ENCODE measurements at places on chromosomes 16 and 17.

- no peaks in the 10 kb centered on the region for H3K4me1 ChIP-seq
- H3K4me3 ChIP-seq, result no peak overlapping the region
- H3K27me3 ChIP-seq, result peaks cover 2% of the 10 kb centered on the region
- no peak overlapping the region for H3K27ac ChIP-seq
- no peaks in the 10 kb centered on the region for H3K36me3 ChIP-seq
These were observed 32.4 kb downstream of the CCL4 start for GRCh38 chr17:36136036-36136435.

- H3K27me3 ChIP-seq, result peaks cover 3% of the 10 kb centered on the region
- H3K4me3 ChIP-seq, result no peak overlapping the region
- no peak overlapping the region for H3K27ac ChIP-seq
- no peak for DNase-seq
- H3K36me3 ChIP-seq, result no peaks in the 10 kb centered on the region
These were observed 31.9 kb downstream of the PLCG2 start for GRCh38 chr16:81810894-81811538.

- DNase-seq, result no peak
- H3K27me3 ChIP-seq, result no peaks in the 10 kb centered on the region
- H3K4me3 ChIP-seq, result no peak overlapping the region
- H3K27ac ChIP-seq, result no peak overlapping the region
These were observed 101.8 kb downstream of the CBLN1 start for GRCh38 chr16:49179714-49180330.

GRCh38 chr16:1333854-1334700, 632 bp downstream of the BAIAP3 start:
- no peak for DNase-seq
- H3K27me3 ChIP-seq, result peaks cover 48% of the 10 kb centered on the region
- H3K4me3 ChIP-seq, result no peak overlapping the region

GRCh38 chr17:44708401-44709263, at the start of gene DBF4B:
DBF4B (plus strand) TSS chr17:44708665; CDS start chr17:44708821, 156 bp downstream.
- H3K27me3 ChIP-seq, result no peaks in the 10 kb centered on the region
- peak; percentile 88 for DNase-seq
- H3K36me3 ChIP-seq, result peaks cover under 1% of the 10 kb centered on the region
- peak within 1 kb of the TSS; percentile 81 for H3K27ac ChIP-seq

GRCh38 chr17:60525685-60526514, at the start of gene APPBP2:
APPBP2 (minus strand) TSS chr17:60526242; CDS start chr17:60525931, 311 bp downstream.
- peak; percentile 68 for DNase-seq
- no peaks in the 10 kb centered on the region for H3K27me3 ChIP-seq
- no peaks in the 10 kb centered on the region for H3K36me3 ChIP-seq
- peak within 1 kb of the TSS; percentile 98 for H3K27ac ChIP-seq
- H3K4me1 ChIP-seq, result peaks cover 3% of the 10 kb centered on the region
- H3K4me3 ChIP-seq, result peak within 1 kb of the TSS; percentile 100
